ENCODE measurements at places on chromosomes 1 and 21.

DNA sequence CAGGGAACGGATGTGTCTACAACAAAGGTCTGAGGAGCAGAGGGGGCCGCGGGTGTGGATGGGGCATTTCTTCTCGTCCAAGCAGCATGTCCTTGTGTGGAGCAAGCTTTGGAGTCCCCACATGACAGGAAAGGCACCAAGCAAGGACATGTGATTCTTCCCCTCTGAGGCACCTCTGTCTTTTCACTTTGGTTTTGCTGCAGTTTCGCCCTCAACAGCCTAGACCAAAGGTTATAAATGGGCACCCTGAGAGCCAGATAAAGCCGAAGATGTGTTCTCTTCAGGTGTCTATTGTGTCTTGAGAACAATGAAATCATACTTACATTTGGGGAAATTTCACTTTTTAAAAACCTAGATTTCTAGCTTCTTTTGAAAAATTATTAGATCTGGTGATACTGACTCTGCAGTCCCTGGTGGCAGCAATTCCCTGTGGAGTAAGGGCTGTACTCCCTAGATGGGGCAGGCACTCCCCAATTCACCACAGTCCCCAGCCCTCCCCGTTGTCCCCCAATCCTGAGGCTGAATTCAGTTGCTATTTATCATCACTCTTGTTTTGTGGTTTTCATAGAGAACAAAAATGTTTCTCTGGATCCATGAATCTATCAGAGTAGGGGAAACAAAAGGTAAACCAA, 28.8 kb upstream of the IKBKE start:
- DNase-seq: no peak

- peak; percentile 3 for DNase-seq
These were observed 50.7 kb downstream of the WNT9A start for GRCh38 chr1:227896710-227897655.

DNA sequence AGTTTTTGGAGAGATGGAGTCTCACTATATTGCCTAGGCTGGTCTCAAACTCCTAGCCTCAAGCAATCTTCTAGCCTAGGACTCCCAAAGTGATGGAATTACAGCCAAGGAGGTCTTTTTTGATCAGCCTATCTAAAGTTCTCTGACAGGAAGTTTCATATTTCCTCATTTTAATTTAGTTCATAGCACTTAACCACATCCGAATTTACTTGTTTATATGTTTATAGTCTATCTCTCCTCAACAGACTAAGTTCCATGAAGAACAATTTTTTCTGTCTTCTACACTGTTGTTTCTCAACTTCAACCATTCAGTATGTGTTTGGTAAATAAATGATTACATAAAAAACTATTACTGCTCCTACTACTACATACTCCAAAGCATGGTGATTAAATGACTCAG, 47.9 kb downstream of the GON4L start:
- no peak for DNase-seq

- DNase-seq: no peak
These were observed 14.7 kb downstream of the RNF2 start for GRCh38 chr1:185059950-185060571.

DNA sequence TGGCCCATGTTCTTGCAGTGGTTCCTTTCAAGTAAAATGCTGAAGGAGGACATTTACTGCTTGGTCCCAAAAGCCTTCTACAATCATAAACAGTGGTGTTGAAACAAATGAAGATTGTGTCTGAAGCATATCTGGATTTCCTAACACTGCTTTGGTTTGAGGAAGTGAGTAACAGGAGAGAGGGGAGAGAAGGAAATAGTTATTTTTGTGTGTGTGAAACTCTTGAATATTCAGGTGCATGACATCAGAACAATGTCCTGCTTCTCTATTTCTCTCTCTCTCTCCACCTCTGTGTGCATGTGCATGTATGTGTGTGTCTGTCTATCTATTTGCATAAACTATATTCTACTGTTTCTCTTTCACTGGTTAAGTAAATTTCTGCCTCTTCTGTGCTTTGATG, 61.4 kb upstream of the TNFSF18 start:
- no peak for DNase-seq

DNA sequence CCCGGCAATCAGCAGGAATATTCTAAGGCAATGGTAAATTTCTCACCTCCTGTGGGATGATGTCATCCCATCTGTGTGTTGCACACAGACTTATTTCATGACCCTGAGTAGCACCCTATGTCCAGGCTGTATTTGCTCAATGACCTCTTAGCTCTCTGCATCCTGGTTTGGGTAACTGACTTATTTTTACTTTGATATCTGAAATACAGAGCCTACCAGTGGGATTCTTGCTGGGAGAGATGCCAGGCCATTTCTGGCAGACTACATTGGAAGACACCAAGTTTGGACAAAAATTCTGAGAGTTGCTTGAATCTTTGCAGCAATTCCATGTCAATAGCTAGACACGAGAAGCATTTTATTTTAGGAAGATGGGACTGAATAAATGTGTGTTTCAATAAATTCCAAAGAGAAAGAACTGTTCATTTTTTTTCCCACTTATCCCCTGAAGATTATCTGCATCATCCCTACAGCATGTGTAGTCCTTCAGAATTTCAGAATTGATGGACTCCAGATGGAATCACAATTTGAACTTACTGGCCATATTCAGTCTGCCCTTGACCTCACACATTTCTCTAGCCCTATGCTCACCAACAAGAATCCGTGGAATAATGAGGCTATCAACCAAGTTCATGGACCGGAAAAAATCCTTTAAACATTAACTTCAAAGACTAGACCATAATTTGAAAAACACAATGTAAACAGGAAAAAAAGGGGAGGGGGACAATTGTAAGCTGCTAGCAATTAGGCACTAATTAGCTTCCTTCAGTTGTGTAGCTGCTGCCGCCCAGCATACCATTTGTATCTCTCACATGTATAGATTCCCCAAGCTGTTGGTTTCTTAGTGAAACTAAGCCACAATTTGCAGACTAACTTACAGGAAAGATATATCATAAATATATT, 226.5 kb downstream of the HMCN1 start:
- no peak for DNase-seq

DNA sequence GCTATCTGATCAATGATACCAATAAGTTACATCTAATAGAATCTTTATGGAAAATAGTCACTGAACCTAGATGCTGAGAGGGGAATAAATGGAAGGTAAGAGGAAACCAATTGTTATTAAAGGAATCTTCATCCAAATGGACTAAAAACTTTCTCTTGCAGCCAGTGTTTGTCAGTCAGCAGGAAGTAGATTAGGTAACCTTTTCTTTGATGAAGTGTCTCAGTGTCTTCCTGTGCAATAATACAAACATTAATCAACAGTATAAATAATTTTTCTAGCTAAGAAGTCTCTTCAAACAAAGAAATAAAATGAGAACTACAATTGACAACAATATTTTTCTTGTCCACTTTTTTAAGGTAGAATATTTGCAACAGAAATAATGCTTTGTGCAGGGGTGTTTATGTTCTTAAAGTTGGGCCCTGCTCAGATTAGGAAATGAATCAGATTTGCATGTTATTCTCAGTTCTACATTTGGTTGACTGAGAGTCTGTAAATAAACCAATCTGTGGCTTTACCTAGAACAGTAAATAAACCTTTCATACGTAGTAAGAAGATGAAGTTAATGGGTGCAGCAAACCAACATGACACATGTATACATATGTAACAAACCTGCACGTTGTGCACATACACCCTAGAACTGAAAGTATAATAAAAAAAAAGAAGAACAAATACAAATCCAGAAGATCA, 391.4 kb downstream of the MRPL39 start:
- no peak for DNase-seq

DNA sequence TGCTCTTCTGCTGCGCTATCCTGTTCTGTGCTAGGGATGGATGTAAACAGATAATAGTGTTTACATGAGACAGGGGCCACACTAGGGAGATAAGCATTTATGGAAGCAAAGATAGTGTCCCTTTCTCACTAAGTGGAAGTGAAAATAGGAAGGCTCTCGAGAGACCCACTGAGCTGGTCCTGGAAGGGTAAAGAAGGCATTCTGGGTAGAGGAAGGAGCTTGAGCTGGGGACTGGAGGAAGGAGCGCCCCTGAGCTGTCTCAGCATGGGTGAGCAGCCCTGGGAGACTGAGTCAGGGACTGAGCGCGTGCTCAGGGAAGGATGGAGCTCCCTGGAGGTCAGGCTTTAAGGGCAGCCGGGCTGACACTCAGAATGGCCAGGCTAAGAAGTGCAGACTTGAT, 93.3 kb downstream of the IGSF21 start:
- DNase-seq: no peak

DNA sequence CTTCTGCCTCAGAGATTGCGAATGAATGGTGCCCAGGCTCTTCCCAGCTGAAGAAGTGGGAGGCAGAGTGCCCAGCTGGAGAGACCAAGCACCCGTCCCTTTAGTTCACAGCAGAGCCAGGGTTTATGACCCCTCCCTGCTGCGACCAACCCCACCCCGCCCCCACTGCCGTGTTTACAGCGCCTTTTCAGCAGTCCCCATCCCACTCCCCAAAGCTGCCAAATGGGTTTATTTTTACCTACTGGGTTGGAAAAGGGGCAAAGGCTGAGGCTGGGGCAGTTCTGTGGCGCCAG, 23.6 kb downstream of the DYRK3 start:
- no peak for DNase-seq
